Fibroblast of upper back skin (primary cell): ENCODE measurements at places on chromosomes 3 and 15.

DNA sequence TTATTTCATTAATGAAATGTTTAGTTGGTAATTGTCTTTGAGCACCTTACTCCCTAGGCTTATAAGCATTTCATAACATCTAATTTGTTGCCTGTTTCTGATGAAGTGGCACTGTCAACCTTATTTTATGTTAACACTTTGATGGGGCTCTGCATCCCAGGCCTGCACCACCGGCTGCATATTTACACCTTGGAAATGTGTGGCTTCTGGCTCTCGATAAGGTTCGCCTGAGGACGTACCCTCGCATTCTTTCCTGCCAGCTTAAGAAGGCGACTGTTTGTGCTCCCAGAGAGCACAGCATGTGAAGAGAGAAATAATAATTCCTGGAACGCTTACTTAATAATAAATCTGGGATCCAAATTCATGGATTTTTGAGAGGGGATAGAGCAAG, 763.3 kb upstream of the CFAP20DC start:
- DNase-seq = no peak

- DNase-seq = no peak
Measured at GRCh38 chr15:60655252-60655651, 176.3 kb upstream of the ICE2 start.

GRCh38 chr3:20054549-20054987, 14.3 kb downstream of the KAT2B start:
- peak; percentile 77 for DNase-seq

GRCh38 chr15:96273317-96274086, 57.0 kb upstream of the NR2F2 start:
- DNase-seq = peak; percentile 99

DNA sequence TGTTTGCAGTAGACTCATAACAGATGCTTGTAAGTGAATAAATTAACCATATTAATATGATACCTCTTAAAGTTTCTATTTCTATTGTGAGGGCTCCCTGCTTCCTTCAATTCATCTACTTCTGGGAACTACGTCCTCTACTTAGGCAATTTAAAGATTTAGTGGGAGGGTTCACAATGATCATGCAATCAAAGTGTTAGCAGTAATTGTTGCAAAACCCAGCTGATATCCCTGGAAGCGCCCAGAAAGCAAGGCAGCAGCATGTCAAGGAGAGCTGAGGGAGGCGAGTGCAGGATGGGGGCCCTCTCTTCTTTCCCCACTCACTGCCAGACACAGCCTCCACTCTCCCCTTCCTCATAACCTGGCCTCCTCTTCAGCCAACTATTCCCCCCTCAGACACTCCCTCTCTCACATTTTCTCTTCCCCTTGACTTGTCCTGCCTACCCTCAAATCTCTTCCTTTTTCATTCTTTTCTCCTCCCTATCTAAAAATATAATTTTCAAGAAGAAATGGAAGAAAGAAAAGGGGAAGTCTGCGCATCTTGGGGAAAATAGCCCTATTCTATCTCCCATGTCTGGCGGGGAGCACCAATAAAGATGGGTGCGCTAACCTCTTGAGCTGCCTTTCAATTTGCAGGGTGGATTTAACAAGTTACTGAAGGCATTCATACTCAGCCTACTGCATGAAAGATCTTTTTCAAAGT, 6.6 kb downstream of the TMEM212 start:
- DNase-seq = no peak

DNA sequence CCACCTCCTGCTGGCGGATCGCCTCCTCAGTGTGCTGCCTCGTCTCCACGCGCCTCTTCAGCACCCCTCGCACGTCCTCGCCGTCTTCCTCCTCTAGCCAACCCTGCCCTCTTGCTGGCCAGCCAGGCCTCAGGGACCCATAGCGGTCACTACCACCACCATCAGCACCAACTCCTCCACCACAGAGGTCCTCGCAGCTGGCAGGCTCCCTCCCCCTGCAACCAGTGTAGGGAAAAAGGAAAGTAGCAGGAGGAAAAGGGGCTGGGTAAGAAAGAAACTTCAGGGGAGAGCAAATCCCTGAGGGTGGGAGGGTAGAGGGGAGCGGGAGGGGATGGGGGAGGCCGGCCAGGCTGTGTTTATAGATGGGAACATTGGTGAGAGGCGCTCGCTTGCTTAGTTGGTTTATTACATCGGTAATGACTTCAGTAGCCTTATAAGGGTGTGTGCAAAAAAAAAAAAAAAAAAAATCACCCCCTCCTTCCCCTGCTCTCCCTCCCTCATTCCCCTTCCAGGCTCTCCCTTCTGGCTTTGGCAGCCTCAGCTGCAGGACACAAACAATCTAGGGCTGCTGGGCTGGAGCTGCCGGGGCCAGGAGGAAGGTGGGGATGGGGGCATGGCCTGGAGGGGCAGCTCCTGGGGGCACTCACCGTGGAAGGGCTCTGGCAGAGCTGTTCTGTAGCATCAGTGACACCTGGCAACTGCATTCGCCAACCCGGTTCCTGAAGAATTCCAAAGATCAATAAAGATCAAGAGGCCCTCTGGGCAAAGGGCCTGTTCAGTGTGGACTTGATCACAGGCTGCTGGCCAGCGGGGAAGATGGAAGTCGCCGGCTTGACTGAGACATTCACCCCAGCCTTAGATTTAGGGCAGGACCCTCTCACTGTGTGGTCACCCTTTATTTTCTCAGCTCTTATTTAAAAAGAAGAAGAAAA, 116.2 kb upstream of the HACD2 start:
- peak; percentile 47 for DNase-seq

DNA sequence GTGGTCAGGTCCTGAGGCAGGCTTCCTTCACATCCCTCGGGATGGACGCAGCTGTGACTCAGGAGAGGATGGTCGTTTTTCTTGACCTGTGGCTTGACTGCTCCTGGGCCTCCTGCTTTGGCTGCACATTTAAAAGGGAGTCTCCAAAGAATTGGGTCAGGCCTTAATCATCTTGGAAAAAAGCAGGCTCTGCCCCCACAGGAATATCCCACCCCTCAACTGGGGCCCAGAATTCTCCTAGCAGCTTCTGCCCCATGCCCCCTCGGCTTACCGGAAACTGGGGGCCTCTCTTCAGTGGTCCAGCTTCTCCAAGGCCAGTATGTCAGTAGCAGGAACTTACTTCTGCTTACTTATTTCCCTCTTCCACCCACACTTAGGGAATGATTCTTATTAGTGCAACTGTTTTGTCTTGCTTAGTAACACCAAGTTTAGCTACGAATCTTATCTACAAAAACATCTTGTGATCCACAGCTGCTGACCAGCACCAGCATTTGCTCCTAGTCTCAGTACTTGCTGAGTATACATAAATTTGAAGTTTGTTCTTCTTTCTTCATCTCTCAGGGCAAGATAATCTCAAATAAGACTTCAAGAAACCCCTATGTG, 35.7 kb downstream of the ATG7 start:
- DNase-seq = no peak

DNA sequence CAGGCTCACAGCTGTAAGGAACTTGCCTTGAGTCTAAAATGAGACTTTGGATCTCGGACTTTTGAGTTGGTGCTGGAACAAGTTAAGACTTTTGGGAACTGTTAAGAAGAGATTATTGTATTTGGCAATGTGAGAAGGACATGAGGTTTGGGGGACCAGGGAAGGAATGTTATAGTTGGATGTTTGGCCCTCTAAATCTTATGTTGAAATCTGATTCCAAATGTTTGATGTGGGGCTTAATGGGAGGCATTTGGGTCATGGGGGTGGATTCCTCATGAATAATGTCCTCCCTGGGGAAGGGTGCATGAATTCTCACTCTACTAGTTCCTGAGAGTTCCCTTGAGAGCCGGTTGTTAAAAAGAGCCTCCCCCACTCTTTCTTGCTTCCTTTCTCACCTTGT, 18.5 kb upstream of the CHCHD6 start:
- peak; percentile 63 for DNase-seq

- DNase-seq = no peak
Measured at GRCh38 chr15:90097475-90097874, 4.8 kb downstream of the IDH2 start.

DNA sequence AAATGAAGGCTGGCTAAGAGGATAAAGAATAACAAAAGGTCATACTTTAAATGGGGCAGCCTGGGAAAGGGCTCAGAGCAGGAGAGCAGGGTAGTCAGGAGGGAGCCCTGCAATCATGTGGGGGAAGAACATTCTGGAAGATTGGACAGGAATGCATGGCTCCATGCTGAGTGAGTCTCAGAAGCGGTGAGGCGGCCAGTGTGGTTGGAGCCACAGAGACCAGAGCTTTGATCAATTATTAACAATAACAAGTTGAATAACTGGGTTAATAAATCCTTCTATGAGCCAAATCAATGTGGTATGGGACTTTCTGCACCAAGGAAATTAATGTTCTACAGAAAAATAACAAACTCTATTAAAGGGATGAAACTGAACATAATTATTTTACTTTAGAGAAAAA, 57.9 kb upstream of the DCUN1D1 start:
- no peak for DNase-seq
